ENCODE measurements at places on chromosomes 2 and 18. TPM values are rescaled to one million over a fixed set of nuclear protein-coding genes. Genes with fewer than 3 reads are reported as not detected.

ATP6V1B1 gene
- total RNA-seq, result not detected

SSB gene
- 75.0 TPM for total RNA-seq

DNA sequence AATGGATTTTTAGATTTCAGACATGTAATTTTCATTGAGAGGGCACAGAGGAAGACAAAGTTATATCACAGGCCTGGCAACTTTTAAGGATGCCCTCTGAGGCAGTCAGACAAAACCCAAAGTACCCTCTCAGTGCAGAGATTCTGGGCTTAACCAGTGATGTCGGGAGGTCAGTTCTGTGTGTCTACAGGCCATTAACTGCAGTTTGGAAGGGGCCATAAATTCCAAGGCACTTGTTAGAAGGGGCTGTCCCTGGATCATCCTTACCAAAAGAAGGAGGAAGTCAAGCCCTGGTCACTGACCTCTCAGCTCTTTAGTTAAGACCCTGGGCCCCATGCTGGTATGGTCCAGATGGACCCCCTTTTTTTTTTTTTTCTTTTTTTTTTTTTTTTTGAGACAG lies 60.7 kb downstream of the LRRFIP1 start:
- H3K4me3 ChIP-seq, result peak overlapping the region; percentile 83
- peaks cover 49% of the 10 kb centered on the region for H3K4me1 ChIP-seq

- no peak for DNase-seq
- no peaks in the 10 kb centered on the region for H3K4me1 ChIP-seq
- H3K27me3 ChIP-seq, result no peaks in the 10 kb centered on the region
- no peak overlapping the region for H3K4me3 ChIP-seq
- H3K27ac ChIP-seq, result no peak overlapping the region
Observed at GRCh38 chr2:57080035-57080434, 896.2 kb downstream of the CCDC85A start.

DNA sequence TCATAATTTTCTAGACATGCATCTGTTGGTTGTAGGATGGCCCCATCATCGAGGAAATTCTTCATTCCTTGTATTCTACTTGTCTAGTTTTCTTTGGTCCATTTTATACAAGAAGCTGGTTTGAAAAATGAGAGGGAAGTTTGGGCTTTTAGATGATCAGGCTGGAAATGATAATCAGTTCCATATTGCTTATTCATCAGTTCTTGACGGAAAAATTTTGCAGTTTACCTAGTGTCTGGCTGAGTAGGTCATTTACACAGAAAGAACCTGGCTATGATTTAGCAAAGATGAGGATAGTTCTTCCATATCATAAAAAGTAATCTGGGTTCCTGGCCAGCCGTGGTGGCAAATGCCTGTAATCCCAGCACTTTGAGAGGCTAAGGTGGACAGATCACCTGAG lies 374.9 kb downstream of the LRRTM1 start:
- no peak overlapping the region for H3K4me3 ChIP-seq
- no peak for DNase-seq
- H3K27ac ChIP-seq, result no peak overlapping the region
- H3K36me3 ChIP-seq, result no peaks in the 10 kb centered on the region
- H3K4me1 ChIP-seq, result no peaks in the 10 kb centered on the region

DNA sequence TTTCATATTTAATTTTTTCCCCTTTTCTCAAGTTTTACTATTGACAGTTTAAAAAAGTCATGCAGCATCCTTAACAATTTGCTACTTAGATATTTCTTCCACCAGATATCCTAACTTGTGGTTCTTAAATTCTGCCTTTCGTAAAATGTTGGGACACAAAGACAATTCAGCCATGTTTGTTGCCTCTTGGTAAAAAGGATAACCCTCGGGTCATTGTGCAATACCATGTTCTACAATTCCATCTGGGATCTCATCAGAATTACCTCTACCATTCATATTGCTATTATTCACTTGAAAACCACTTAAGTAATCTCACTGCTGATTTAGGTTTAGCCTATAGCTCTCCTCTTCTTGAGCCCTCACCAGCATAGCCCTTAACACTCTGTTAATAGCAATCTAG lies 13.2 kb upstream of the REG1B start:
- H3K27me3 ChIP-seq, result no peaks in the 10 kb centered on the region
- no peaks in the 10 kb centered on the region for H3K36me3 ChIP-seq
- H3K4me3 ChIP-seq, result no peak overlapping the region
- H3K27ac ChIP-seq, result no peak overlapping the region
